Renal cortex interstitium (tissue), 15 donors: ENCODE measurements at places on chromosomes 12 and 14. TPM values are rescaled to one million over a fixed set of nuclear protein-coding genes. Genes with fewer than 3 reads are reported as not detected.

The IAPP gene
- not detected for polyA plus RNA-seq

GRCh38 chr12:49921936-49922335 is 18.2 kb upstream of the FAIM2 start:
- DNase-seq: no peak

DNA sequence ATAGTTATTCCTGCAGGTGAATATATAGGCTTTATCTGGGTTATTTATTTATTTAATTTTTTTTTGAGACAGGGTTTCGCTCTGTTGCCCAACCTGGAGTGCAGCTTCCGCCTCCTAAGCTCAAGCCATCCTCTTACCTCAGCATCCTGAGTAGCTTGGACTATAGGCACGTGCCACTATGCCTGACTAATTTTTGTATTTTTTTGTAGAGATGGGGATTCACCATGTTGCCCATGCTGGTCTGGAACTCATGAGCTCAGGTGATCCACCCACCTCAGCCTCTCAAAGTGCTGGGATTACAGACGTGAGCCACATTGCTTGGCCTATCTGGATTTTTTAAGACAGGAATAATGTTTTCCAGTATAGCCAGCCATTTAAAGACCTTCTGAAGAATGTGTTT is 2.0 kb downstream of the RAN start:
- no peak for DNase-seq

- no peak for DNase-seq
Observed at GRCh38 chr12:11798006-11798708, 148.7 kb downstream of the ETV6 start.

The RPS6KL1 gene
- 0.79 TPM for polyA plus RNA-seq

- no peak for DNase-seq
Observed at GRCh38 chr14:77007975-77008421, 20.5 kb downstream of the IRF2BPL start.

DNA sequence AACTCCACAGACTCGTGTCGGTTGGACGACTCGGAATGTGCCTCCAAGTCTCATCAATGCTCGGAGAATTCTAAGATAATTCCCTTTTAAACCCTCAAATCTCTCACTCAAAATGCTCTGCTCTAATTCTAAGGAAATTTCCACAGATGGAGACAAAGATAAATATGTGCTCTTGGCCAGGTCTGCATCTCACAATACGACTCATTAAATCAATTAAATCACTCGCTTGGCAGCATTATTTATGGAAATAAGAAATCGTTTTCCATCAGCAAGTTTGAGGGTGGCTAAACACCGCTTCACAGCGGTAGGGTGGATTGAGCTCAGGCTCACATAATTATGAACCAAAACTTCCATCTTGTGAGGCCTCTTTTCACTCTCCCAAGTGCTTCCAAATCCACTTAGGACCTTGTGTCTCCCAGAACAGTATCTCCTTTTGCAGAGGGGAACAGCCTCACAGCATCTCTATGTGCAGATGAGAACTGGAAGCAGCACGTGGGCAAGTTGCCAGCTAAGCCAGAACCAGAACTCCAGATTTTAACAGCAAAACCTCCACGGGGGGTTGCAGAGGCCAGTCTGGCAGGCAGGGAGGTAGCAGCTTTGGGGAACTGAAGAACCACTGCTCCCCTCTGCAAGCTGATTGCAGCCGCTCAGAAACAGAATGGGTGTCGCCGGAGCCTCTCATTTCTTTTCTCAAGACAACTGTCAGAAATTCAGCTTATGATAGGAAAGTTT is 43.8 kb downstream of the RIMBP2 start:
- no peak for DNase-seq

GRCh38 chr12:27309995-27310315 is 22.7 kb upstream of the BMAL2 start:
- DNase-seq: no peak

The ZC2HC1C gene
- 9.3 TPM for polyA plus RNA-seq

The GPRC5A gene
- polyA plus RNA-seq: 6.1 TPM

DNA sequence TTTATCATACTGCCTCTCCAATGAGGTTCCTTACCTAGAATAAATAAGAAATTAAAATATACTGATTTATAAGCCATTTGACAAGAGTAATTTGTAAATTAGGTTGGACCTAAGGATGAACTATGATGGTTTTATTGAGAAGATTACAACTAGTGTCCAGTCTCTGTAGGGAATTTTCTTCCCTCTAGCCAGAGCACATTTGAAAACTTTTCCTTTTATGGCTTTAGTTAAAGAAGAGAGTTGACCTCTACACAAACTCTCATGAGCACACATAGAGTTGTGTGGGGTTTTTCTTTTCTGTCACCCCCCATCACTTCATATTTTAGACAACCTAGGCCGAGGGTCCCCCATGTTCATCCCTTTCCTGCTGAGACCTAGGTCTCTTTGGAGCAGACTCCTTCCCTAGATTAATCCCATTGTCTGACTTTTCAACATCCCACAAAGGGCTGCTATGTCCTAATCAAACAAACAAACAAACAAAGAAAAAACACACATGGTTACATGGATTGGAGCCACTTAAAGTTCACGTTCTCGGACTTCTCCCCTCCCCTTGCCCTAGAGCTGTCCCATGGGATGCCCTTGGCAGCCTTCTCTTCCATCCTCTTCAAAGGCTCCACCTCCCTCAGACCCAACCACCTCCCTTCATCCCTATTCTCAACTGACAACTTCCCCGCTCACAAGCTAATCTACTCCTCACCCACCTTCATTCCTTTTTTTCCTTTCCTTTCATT is 40.7 kb downstream of the GPR135 start:
- DNase-seq: peak; percentile 73

DNA sequence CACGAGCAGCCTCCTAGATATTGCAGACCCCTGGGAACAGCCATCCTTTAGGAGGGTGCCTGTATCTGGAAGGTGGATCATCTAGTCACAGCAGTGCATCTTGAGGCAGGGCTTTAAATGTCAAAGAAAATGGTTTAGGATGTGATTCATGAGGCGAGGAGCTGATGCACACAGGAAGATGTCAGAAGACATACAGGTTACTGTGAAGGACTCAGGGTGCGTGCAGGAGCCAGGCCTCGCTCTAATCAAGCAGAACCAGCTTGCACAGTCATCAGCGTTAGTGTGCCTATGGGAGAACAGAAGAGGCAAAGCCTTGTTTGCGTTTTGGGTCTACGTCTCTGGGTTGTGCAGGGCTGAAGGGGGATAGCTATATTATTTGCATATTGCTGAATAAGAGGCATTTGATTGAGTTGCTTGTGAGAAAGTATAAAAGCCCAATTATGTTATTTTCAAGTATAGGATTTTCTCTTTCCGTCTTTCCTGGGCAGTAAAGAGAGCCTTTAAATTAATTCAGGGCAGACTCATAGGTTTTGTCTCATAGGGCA is 77.3 kb upstream of the RPH3A start:
- DNase-seq: no peak

GRCh38 chr14:64732066-64732465 is 27.8 kb downstream of the PLEKHG3 start:
- no peak for DNase-seq
